ENCODE measurements at places on chromosomes 3 and 15.

DNA sequence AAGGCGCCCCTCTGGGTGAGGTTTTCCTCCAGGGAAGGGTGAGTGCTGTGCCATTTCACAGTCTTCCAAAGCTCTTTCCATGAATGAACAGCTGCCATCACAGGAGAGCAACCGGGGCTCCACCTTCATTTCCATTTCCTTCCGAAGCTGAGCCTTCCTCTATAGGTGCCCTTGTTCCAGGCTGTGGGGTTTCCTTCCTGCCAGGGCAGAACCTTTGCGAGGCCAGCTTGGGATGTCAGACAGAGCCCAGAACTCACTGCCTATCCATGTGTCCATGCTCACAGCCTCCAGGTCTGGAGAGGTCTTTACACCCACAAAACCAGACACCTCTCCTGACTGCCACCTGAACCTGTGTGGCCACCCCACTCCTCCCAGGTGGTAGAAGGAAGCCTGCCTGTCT is 49.2 kb downstream of the SLCO2A1 start:
- DNase-seq: no peak

DNA sequence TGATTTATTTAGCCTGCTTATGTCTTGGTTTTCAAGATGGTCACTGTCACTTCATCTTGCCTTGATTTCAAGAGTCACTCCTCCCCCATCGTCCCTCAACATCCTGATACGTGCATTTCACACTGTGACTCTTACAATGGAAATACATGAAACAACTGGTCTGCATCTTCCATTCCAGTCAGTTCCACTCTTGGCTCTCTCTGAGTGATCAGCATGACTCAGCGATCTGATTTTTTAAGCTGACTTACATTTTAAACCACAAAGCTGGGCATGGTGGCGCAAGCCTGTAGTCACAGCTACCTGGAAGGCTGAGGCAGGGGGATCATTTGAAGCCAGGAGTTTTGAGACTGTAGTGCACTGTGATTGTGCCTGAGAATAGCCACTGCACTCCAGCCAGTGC is 271.2 kb upstream of the ROPN1 start:
- DNase-seq: no peak

DNA sequence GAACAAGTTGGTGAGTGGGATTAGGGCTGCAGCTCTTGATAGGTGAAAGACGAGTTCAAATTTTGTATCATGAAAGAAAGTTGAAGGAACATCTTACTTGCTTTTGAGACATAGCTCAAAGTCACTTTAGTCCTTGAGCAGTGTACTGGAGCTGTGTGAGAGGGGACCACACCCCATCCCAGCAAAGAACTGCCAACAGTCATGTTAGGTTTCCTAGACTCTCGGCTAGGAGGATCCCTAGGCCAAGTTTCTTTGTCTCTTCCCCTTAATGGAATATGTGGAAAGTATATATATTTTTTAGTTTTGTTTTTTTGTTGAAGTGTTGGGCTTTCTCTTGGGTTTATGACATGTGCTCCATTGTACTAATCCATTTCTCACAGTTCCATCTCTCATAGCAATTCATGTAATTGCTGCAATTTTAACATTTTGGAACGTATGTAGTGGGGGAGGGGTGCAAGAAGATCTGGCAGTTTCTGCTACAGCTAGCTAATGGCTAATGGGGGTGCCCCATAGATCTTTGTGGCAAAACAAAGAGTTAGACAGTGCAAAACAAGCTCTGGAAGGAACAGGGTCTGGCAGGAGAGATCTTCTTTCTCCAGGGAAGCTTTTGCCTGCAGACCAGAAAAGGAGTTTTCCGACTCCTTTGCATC is 25.1 kb downstream of the TLNRD1 start:
- DNase-seq: no peak

- DNase-seq: no peak
These were observed 20.1 kb downstream of the FAM3D start for GRCh38 chr3:58646503-58646902.

DNA sequence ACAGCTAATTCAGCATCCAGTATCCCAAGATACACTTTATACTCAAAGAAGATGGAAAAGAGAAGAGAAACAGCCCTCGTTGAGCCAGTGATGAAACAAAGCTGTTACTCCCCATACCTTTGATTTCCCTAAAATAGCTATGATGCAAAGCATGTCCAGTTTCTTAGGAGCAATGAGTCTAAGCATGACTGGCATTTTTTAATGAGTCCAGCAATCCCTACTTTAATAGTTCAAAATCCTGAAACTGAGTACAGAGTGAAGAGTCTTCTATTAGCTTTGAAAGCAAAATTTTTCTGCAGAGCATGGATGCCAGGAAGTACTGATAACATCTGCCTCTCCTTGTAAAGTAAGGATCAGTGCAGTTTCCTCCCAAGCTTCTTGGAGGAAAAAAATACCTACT is 302.7 kb downstream of the IL5RA start:
- no peak for DNase-seq

GRCh38 chr3:136193278-136194054 is 2.7 kb downstream of the MSL2 start:
- no peak for DNase-seq

- DNase-seq: no peak
These were observed 52.6 kb upstream of the ABHD2 start for GRCh38 chr15:89035658-89036057.

GRCh38 chr15:45471151-45471550 is 51.4 kb downstream of the SLC30A4 start:
- DNase-seq: no peak

- no peak for DNase-seq
These were observed 607.4 kb upstream of the TBL1XR1 start for GRCh38 chr3:177804646-177805045.

GRCh38 chr15:96625256-96625655 is 294.8 kb downstream of the NR2F2 start:
- DNase-seq: no peak

DNA sequence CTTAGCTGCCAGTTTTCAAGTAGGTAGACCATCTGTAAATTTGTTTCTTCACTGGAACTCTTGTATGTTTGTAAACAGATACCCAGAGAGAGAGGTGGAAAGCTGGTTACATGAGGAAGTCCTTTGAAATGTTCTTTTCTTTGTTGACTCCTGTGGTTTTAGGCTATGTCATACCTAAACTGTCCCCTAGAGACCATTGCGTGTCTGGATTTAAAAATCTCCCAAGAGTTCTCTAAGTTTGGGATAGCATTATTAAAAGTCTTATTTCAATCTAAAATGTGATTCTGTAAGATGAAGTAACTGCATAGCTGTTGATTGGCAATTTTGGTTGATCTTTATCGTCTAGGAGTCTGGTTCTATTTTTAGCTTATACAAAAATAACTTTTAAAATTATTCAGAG is 127.2 kb downstream of the GHSR start:
- DNase-seq: no peak

DNA sequence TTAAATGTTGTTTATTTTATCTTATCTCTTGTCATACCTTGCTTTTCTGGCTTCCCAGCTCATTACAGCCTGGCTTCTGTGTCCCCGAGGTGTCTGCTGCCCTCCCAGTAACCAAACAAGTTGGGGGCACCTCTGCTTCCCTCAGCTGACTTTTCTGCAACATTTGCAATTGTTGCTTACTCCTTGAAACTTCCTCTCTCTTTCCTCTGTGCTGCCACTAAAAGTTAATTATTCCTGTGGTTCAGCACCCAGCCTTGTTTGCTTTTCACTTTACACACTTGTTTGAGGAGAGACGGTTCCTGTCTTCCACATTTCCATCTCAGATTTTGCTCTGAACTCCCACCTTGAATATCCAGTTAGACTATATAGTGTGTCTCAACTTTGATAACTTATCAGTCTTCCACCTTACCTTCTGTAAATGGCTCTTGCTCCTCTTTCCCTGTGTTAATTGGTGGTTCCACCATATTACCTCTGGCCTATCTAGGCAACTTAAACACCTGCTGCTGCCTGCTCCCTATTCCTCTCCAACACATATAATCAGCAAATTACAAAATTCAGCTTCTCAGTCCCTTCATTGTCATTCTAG is 21.6 kb downstream of the MCTP2 start:
- DNase-seq: no peak

DNA sequence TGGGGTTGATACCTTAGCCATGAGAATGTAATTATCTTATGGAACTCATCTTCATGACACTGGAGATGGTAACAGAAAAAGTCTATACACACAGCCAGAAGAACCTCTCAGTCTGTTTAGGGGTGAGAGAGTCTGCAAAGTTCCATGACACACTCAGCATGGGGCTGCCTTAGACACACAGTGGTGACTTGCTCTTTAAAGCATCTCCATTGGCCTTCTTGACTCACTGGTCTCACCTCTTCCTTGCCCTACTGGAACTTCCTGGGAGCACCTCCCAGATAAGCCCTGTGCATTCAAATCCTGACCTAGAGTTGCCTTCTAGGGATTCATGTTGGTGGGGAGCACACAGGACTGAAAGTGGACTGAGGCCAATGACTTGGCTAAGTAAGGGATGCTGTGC is 9.3 kb downstream of the MAGI1 start:
- DNase-seq: no peak

- DNase-seq: no peak
These were observed 18.6 kb upstream of the DNAAF4 start for GRCh38 chr15:55526559-55527036.

DNA sequence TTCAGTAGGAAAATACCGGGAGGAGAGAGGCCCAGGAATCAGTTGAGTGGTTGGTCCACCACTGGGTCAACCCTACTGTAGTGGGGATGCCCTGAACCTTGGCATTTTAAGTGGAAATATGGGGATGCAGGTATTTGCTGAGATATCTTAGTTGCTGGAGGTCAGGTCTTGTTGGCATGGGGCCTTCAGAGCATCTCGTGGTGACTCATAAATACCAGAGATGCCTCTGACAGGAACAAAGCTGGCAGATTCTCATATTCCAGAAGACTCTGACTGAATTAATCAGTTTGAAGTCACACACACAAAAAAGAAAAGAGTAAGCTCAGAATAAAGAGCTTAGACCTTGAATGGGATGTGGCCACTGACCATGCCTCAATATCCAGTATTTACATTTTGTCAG is 91.6 kb downstream of the CACNA2D3 start:
- no peak for DNase-seq

GRCh38 chr3:153285194-153285641 is 123.2 kb downstream of the RAP2B start:
- DNase-seq: no peak

GRCh38 chr3:74456166-74456565 is 158.3 kb downstream of the CNTN3 start:
- DNase-seq: no peak

GRCh38 chr15:79418693-79419279 is 13.3 kb upstream of the MINAR1 start:
- DNase-seq: no peak

DNA sequence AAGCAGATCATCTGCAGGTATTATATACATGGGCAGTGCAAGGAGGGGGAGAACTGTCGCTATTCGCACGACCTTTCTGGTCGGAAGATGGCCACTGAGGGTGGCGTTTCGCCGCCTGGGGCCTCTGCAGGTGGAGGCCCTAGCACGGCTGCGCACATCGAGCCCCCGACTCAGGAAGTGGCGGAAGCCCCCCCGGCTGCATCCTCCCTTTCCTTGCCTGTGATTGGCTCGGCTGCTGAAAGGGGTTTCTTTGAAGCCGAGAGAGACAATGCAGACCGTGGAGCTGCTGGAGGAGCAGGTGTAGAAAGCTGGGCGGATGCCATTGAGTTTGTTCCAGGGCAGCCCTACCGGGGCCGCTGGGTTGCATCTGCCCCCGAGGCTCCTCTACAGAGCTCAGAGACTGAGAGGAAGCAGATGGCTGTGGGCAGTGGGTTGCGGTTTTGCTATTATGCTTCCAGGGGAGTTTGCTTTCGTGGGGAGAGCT is 639 bp downstream of the MKRN3 start:
- peak; percentile 78 for DNase-seq

DNA sequence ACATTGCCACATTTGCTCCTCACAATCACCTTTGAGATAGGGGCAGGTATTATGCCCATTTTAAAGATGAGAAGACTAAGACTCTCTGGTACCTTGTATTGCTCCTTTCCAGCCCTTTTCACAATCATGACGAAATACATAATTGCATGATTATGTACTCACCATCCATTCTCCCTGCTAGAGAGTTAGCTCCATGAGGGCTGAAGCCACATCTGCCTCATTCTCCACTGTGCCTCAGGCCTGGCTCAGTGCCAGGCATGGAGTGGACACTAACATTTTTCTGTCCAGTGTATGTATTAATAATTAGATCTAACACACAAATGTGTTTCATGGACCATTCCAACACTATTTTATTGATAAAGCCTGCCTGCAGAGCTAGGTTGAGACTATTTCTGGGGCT is 191.4 kb downstream of the MINAR1 start:
- no peak for DNase-seq

- DNase-seq: no peak
These were observed 51.3 kb upstream of the KPNA4 start for GRCh38 chr3:160616716-160617115.

DNA sequence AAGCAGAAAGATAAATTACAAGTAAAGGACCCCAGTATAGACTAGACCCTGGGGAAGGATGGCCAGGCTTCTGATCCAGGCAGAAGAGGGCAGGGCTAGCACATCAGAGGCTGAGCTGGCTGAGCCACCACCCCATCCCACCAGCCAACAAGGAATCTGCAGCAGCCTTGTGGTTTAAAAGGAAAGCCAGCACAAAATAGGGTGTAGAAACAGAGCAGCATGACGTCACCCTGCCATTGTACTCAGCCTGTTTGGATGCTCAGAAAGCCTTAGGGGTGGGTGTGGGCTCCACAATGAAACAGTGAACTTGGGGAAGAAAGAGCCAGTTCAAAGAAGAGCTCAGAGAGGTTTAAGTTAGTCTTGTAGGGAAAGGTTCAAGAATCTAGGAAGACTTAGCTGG is 28.2 kb downstream of the DUOX1 start:
- no peak for DNase-seq

DNA sequence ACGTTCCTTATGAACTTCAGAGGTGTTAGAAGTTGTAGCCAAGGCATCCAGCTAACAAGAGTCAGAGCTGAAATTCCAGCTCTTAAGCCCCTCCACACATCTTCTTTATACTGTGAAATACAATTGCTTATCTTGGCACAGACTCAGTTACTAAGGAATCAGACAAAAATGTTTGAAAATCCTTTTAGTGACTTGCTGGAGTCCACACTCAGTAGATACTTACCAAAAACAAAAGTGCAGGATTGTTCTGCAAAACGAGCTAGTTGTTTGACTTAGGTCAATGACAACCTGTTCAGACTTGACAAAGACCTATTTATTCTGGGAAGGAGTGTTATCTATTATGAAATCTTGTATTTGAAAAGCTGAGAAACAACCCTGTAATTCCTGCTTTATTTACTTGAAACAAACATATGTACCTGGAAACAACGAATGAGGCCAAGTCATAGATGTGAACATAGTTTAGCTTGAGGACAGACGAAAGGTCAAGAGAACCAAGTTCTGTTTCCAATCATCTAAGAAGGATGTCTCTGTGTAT is 38.5 kb downstream of the B3GNT5 start:
- DNase-seq: no peak

Measured in SHP77 treated with DMSO at 0.1 percent for 48 hours (cell line).